ENCODE measurements at places on chromosomes 13 and 19.
A peak's percentile ranks its signal among the peaks of the same experiment; 100 is the strongest.

- ATAC-seq = no peak
- peaks cover 5% of the 10 kb centered on the region for H3K36me3 ChIP-seq
- H3K27ac ChIP-seq = peak overlapping the region; percentile 90
- no peaks in the 10 kb centered on the region for H3K4me1 ChIP-seq
- H3K27me3 ChIP-seq = no peaks in the 10 kb centered on the region
Observed at GRCh38 chr19:40286971-40287421, 1.9 kb upstream of the AKT2 start.

- no peaks in the 10 kb centered on the region for H3K4me1 ChIP-seq
- H3K27ac ChIP-seq = no peak overlapping the region
- H3K36me3 ChIP-seq = no peaks in the 10 kb centered on the region
- ATAC-seq = no peak
Observed at GRCh38 chr13:50400035-50400726, 384.9 kb downstream of the KCNRG start.

DNA sequence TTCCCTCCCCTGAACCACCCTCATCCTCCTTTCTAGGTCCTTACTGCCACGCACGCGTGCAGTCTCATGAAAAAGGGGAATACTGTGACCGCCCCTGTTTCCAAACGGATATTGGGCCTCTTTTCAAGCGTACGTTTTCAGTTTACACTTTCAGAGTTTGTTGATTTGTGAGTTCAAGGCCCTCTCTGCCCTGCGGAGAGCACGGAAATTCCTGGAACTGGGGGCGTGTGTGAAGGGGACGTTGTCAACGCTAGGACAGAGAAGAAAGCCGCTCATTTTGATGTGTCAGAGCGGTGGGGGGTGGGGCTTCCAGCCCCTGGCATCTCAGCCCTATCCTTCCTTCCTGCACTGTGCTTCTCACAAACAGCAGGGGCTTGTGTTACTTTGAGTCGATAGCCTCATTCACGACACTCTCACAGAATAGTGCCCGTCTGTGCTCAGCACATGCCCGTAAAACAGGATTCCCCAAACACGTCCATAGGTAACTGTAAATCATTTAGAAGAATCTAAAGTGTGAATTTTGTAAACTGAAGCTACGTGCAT lies 137.6 kb upstream of the PEG3 start:
- no peaks in the 10 kb centered on the region for H3K36me3 ChIP-seq
- no peak overlapping the region for H3K4me3 ChIP-seq
- H3K27me3 ChIP-seq = peaks cover 26% of the 10 kb centered on the region
- ATAC-seq = no peak

DNA sequence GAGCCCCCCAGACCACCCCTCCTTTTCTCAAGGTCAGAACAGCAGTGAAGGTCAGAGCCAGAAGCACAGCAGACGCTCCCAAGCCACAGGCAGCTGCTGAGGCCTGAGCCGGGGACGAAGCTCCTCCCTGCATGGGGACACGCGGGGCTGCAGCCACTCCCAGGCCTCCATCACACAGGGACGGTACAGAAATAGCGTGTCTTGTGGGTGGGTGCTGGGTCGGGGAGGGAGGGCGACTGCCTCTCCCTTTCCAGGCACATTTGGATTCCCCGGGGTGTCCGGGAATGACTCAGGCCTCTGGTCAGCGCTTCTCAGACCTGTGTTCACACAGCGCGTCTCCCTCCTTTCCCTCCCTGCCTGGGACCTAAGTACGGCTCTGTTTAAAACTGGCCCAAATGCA lies 33.2 kb downstream of the RASA3 start:
- H3K4me3 ChIP-seq = no peak overlapping the region
- H3K27ac ChIP-seq = peak overlapping the region; percentile 19
- H3K4me1 ChIP-seq = peaks cover 29% of the 10 kb centered on the region
- ATAC-seq = peak; percentile 91
- H3K27me3 ChIP-seq = no peaks in the 10 kb centered on the region
- no peaks in the 10 kb centered on the region for H3K36me3 ChIP-seq

GRCh38 chr19:2653710-2654707 lies 48.5 kb downstream of the GNG7 start:
- H3K4me1 ChIP-seq = peaks cover 10% of the 10 kb centered on the region
- H3K27ac ChIP-seq = no peak overlapping the region
- no peak overlapping the region for H3K4me3 ChIP-seq

GRCh38 chr19:33311326-33311682 lies 9.0 kb upstream of the CEBPA start:
- ATAC-seq = no peak
- H3K4me3 ChIP-seq = no peak overlapping the region
- peaks cover 40% of the 10 kb centered on the region for H3K27me3 ChIP-seq
- no peaks in the 10 kb centered on the region for H3K4me1 ChIP-seq

GRCh38 chr19:3359919-3360420 lies 6.4 kb upstream of the NFIC start:
- no peak for ATAC-seq
- H3K27ac ChIP-seq = peak overlapping the region; percentile 100
- peak overlapping the region; percentile 99 for H3K4me3 ChIP-seq

- ATAC-seq = no peak
- H3K4me3 ChIP-seq = no peak overlapping the region
- H3K27me3 ChIP-seq = no peaks in the 10 kb centered on the region
- H3K4me1 ChIP-seq = no peaks in the 10 kb centered on the region
- no peaks in the 10 kb centered on the region for H3K36me3 ChIP-seq
Observed at GRCh38 chr13:28297341-28297740, 159.0 kb downstream of the PAN3 start.

GRCh38 chr13:59568306-59568705 lies 595.4 kb downstream of the DIAPH3 start:
- ATAC-seq = no peak
- H3K4me1 ChIP-seq = no peaks in the 10 kb centered on the region
- no peak overlapping the region for H3K27ac ChIP-seq
- H3K36me3 ChIP-seq = no peaks in the 10 kb centered on the region

- no peaks in the 10 kb centered on the region for H3K27me3 ChIP-seq
- H3K27ac ChIP-seq = no peak overlapping the region
- H3K36me3 ChIP-seq = no peaks in the 10 kb centered on the region
- H3K4me3 ChIP-seq = no peak overlapping the region
- no peak for ATAC-seq
- H3K4me1 ChIP-seq = no peaks in the 10 kb centered on the region
Observed at GRCh38 chr13:95121516-95121915, 179.7 kb downstream of the ABCC4 start.

DNA sequence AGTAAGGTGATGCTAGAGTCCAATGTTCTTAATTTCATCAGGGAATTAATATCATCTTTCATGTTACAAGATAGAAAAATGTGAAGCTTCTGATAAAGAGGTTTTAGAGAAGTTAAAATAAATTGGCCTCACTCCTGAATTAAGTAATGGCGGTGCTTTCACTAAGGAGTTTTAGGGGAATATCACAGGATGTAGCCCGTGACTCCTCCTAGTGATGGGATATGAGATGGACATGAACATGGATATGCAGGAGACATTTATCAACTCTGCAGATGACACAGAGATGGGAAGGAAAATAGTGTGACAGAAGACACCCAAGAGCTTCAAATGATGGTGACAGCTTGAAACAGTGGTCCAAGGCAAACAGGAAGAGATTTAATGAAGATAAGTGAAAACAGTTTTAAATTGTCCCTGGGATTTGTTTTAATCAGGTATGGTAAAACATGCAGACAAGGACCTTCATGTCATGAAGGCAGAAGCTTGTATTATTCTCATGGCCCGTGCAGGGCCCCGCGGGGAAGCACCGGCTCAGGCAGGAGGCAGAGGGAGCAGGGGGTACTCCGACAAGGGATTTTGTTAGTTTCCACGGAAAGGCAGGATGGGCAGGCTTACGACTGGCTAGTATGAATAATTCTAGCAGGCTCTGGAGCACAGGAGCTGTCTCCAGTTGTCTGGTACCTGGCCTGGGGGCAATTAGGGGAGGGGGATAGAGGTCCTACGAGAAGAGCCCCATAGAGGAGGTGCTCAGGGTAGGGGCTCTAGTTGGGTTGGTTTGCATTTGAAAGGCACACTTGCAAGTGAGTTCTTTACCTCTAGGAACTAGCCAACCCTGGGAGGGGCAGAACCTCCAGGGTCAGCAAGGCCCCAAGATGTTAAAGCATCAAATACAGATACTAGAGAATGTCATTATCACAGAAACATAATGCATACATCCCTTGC lies 38.7 kb upstream of the FARP1 start:
- H3K4me3 ChIP-seq = no peak overlapping the region
- no peak overlapping the region for H3K27ac ChIP-seq
- H3K4me1 ChIP-seq = no peaks in the 10 kb centered on the region
- no peaks in the 10 kb centered on the region for H3K27me3 ChIP-seq

GRCh38 chr13:39419068-39419467 lies 183.9 kb downstream of the LHFPL6 start:
- no peaks in the 10 kb centered on the region for H3K27me3 ChIP-seq
- no peaks in the 10 kb centered on the region for H3K36me3 ChIP-seq
- ATAC-seq = peak; percentile 39
- H3K27ac ChIP-seq = no peak overlapping the region
- no peak overlapping the region for H3K4me3 ChIP-seq
- peaks cover 20% of the 10 kb centered on the region for H3K4me1 ChIP-seq

DNA sequence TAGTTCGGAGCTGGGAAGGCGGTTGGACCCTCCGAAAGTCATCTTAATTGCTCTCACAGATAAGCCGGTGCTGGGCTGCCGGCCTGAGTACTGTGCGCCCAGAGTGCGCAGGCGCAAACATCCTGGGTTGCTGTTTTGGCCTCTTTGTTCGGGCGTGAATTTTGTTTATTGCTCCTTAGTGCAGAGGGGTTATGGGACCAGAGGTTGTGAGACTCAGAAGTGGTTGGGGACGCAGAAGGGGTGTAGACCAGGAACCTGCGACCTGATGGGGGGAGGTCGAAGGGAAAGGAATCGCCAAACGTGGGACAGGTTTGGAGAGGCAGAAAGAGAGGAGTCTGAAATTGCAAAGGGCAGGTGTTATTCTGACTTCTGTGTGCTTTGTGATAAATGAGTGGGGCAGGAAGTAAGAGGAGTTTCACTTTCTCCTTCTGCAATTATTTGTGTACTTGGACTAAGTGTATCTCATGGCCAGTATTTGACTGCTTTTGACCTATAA lies 607 bp upstream of the ZNF566 start:
- no peaks in the 10 kb centered on the region for H3K27me3 ChIP-seq
- H3K4me1 ChIP-seq = no peaks in the 10 kb centered on the region
- H3K4me3 ChIP-seq = peak overlapping the region; percentile 79
- peaks cover 9% of the 10 kb centered on the region for H3K36me3 ChIP-seq
- ATAC-seq = peak; percentile 91
- peak overlapping the region; percentile 95 for H3K27ac ChIP-seq

DNA sequence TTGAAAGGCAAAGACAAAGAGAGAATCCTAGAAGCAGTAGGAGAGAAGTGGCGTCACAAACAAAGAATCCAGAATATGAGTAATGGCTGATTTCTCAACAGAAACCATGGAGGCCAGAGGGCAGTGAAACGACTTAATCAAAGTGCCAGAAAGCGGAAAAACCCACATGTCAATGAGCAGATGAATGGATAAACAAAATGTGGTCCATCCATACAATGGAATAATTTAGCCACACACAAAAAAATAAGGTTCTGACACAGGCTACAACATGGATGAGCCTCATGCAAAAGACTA lies 52.2 kb upstream of the RANBP3 start:
- peaks cover 6% of the 10 kb centered on the region for H3K4me1 ChIP-seq
- H3K27me3 ChIP-seq = no peaks in the 10 kb centered on the region
- no peak overlapping the region for H3K27ac ChIP-seq

DNA sequence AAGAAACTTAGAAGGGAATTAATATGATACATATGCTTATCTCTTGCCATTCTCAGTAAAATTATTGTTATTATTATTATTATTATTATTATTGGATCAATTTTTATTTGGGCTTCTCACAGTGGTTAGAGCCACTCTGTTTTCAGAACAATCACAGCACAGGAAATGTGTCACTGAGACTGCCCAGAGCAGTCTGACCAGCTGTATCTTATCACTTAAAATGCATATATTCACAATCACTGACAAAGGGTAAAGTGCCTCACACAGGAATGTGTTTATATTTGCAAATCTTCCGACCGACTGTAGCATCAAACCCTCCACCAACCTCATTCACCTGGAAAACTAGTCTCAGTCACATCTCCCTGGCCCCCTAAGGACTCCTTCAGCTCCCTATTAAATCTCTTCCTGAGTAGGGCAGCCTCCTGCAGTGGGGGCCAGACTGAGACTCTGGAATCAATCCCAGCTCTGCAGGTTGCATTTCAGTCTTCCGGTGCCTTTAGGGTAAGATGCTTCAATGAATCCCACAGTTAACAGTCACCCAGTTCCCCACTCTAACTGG lies 738.3 kb upstream of the SLITRK5 start:
- ATAC-seq = no peak
- no peaks in the 10 kb centered on the region for H3K27me3 ChIP-seq
- no peak overlapping the region for H3K27ac ChIP-seq
- no peaks in the 10 kb centered on the region for H3K36me3 ChIP-seq

All from gastroesophageal sphincter (tissue), 4 donors.